ENCODE measurements at places on chromosomes 3 and 15. TPM values are rescaled to one million over a fixed set of nuclear protein-coding genes. Genes with fewer than 3 reads are reported as not detected.

- peaks cover 8% of the 10 kb centered on the region for H3K4me1 ChIP-seq
- H3K4me3 ChIP-seq = peak overlapping the region; percentile 59
- no peaks in the 10 kb centered on the region for H3K36me3 ChIP-seq
- peaks cover 2% of the 10 kb centered on the region for H3K27me3 ChIP-seq
These were observed 97.2 kb downstream of the CHST2 start for GRCh38 chr3:143216709-143217182.

Gene FSIP1
- total RNA-seq = 1.9 TPM

- DNase-seq = no peak
- no peak overlapping the region for H3K4me3 ChIP-seq
- no peaks in the 10 kb centered on the region for H3K4me1 ChIP-seq
- H3K27me3 ChIP-seq = peaks cover 17% of the 10 kb centered on the region
These were observed 5.9 kb downstream of the CPEB1 start for GRCh38 chr15:82641129-82641798.

Gene FANCI
- 21.3 TPM for total RNA-seq

DNA sequence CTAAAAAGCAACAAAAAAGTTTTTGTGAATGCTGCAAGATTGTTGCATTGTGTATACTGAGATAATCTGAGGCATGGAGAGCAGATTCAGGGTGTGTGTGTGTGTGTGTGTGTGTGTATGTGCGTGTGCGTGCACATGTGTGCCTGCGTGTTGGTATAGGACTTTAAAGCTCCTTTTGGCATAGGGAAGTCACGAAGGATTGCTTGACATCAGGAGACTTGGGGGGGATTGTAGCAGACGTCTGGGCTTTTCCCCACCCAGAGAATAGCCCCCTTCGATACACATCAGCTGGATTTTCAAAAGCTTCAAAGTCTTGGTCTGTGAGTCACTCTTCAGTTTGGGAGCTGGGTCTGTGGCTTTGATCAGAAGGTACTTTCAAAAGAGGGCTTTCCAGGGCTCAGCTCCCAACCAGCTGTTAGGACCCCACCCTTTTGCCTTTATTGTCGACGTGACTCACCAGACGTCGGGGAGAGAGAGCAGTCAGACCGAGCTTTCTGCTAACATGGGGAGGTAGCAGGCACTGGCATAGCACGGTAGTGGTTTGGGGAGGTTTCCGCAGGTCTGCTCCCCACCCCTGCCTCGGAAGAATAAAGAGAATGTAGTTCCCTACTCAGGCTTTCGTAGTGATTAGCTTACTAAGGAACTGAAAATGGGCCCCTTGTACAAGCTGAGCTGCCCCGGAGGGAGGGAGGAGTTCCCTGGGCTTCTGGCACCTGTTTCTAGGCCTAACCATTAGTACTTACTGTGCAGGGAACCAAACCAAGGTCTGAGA, 4.7 kb downstream of the BHLHE40 start:
- H3K27me3 ChIP-seq = no peaks in the 10 kb centered on the region
- DNase-seq = no peak
- H3K4me1 ChIP-seq = peaks cover 72% of the 10 kb centered on the region
- H3K4me3 ChIP-seq = peak overlapping the region; percentile 75
- peaks cover 21% of the 10 kb centered on the region for H3K36me3 ChIP-seq

DNA sequence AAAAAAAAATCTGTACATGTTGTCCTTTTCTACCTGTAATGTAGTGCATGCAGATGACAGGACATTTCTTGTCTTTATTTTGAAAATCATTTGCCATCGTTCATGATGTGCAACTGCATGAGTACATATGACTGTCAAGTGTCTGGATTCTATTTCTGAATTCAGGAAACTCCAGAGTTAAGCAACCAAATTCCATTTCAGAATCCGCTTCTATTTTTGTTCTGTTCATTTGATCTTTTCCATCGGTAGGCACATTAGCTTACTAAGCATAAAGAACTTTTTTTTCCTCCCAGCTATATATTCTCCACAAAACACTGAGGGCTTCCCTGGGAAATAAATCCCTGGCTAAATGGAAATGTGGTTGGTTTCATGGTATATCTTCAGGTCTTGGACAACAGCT, 365.6 kb downstream of the PTPRG start:
- H3K27ac ChIP-seq = peak overlapping the region; percentile 83
- H3K4me1 ChIP-seq = peaks cover 39% of the 10 kb centered on the region
- no peaks in the 10 kb centered on the region for H3K27me3 ChIP-seq
- peak; percentile 6 for DNase-seq

- peak; percentile 89 for DNase-seq
- no peak overlapping the region for H3K27ac ChIP-seq
- no peak overlapping the region for H3K4me3 ChIP-seq
- no peaks in the 10 kb centered on the region for H3K27me3 ChIP-seq
- no peaks in the 10 kb centered on the region for H3K36me3 ChIP-seq
- H3K4me1 ChIP-seq = peaks cover 70% of the 10 kb centered on the region
These were observed 83.6 kb upstream of the XCR1 start for GRCh38 chr3:46110701-46111493.

GRCh38 chr15:70474471-70475406, 288.6 kb downstream of the UACA start:
- H3K4me1 ChIP-seq = peaks cover 21% of the 10 kb centered on the region
- peak; percentile 66 for DNase-seq
- no peaks in the 10 kb centered on the region for H3K36me3 ChIP-seq
- peak overlapping the region; percentile 74 for H3K4me3 ChIP-seq
- peaks cover 50% of the 10 kb centered on the region for H3K27me3 ChIP-seq

Gene KIF15
- 5.3 TPM for total RNA-seq

DNA sequence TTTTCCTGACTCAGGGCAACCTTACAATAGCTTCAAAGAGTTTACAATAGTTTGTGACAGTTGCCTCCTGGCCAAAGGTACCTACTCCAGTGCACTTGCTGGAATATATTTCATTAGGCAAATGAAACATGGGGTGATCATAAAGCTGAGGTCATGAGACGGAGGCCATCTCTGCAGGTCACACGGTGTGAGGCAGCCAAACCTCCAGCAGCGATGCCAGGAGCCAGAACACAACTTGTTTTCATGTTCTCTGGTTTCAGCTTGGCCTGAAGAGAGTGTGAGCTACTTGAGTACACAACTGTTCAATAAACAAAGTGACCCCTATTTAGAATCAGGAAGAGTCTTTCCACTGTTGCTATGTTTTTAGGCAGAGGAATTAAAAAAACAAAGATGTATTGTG, 42.7 kb upstream of the PYGO1 start:
- H3K4me1 ChIP-seq = peaks cover 11% of the 10 kb centered on the region
- no peak overlapping the region for H3K27ac ChIP-seq
- H3K4me3 ChIP-seq = no peak overlapping the region
- peaks cover 2% of the 10 kb centered on the region for H3K27me3 ChIP-seq

- H3K4me1 ChIP-seq = peaks cover 9% of the 10 kb centered on the region
- no peak overlapping the region for H3K4me3 ChIP-seq
- no peaks in the 10 kb centered on the region for H3K27me3 ChIP-seq
- DNase-seq = no peak
These were observed 92.7 kb downstream of the BOC start for GRCh38 chr3:113304102-113304501.

Gene NANOGP8
- total RNA-seq = not detected

DNA sequence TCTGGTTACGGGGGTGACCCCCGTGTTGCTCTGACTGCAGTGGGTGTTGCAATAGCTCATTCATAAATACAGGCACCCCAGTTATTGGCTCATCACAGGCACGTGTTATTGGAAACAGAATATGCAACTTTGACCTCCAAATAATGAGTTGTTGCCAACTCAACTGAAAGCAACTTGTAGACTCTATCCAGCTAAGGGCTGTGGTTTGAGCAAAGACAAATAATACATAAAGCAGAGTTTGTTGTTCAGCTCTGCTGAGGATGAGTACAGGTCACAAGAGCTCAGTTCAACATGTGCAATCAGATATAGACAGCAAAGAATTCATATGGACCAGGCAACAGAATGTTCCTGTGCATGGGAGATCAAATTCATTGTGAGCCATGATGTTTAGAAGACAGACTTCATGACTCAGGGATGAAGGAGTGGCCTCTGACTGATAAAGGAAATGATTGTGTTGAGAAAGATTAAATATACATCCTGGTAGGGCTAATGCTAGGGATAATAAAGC, 87.6 kb upstream of the LRIG1 start:
- peaks cover 7% of the 10 kb centered on the region for H3K27me3 ChIP-seq
- H3K36me3 ChIP-seq = no peaks in the 10 kb centered on the region
- H3K4me1 ChIP-seq = peaks cover 7% of the 10 kb centered on the region
- no peak overlapping the region for H3K27ac ChIP-seq
- H3K4me3 ChIP-seq = no peak overlapping the region
- DNase-seq = no peak

Gene PCOLCE2
- total RNA-seq = 0.92 TPM

Gene LPP
- total RNA-seq = 78.8 TPM

DNA sequence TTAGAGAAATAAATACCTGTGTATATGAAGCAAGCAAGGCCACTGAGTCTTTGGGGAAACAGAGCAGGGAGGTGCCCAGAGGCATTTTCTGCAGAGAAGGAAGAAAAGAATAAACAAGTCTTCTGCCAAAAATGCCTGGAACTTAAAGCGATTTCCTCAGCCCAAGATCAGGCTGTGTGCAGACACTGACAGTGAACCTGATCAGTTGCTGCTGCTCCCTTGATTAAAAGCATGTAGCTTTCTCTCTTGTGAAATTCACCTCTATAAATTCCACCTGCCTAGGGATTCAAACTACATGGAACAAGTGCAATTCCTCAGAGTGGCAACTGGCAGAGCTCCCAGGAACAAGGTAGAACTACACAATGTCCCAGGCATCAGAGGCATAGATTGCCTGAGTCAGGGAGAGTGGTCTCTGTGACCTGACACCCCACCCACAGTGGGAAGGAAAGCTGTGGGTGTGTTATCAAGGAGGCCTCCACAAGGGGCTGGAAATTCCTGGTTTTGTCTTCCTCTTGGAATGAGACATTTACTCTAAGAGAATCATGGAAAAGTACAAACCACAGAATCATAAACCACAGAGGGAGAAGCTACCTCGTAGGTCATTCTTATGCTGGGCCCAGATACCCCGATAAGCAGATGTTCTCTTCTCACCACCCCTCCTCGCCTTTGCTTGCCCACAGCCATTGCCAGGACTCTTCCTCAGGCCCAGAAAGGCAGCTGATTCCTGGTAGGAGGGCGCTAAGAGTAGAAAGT, 1.8 kb upstream of the ZBTB38 start:
- H3K27me3 ChIP-seq = peaks cover 3% of the 10 kb centered on the region
- H3K27ac ChIP-seq = peak overlapping the region; percentile 100

DNA sequence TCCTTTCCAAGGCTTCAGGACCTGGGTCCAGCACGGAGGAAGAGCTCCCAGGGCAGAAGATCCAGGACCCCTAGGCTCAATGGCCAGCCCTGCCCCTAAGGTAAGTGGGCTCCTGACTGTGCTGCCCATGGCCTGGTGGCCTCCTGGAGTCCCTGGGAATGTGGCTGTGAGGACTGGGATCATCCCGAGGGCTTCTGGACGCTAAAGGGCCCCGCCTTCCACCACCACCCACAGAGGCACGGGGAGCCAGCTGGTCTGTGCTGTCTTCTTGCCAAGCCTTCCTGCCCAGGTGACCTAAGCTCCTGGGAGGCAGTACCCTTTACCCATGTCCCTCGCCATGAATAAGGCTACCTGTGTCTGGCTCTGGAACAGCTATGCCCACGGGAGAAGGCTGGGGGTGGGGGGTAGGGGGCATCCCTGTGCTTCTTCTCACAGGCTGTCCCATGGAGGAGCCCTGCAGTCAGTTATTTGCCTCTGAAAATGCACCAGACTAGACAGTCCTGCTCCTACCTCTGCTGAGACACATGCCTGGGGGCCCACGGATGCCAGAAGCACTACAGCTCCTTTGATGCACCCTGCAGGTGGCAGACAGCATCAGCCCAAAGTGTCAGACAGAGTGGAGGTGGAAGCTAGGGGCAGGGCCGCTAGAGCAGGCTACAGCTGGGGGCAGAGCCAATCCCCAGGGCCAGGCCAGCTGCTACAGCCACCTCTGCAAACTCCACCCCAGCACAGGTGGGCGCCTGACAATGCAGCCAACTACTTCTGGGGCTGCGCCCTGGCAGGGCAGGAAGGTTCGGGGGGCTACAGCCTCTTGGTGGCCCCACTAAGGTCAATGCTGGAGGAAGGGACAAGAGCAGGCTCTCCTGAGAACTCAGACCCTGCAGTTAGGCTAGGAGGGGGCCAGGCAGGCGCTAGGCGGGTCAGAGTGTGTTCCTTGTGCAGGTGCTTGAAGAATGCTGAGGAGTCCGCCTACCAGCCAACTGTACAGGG, 90.9 kb downstream of the SEC22A start:
- no peaks in the 10 kb centered on the region for H3K4me1 ChIP-seq
- DNase-seq = no peak
- H3K4me3 ChIP-seq = no peak overlapping the region
- no peaks in the 10 kb centered on the region for H3K36me3 ChIP-seq
- H3K27ac ChIP-seq = no peak overlapping the region
- peaks cover 59% of the 10 kb centered on the region for H3K27me3 ChIP-seq

Gene AHSG
- total RNA-seq = not detected

GRCh38 chr3:2098398-2099027, at the start of gene CNTN4:
Gene CNTN4 (plus strand): TSS chr3:2098866.
- no peaks in the 10 kb centered on the region for H3K4me1 ChIP-seq
- H3K4me3 ChIP-seq = no peak within 1 kb of the TSS
- H3K36me3 ChIP-seq = peaks cover 10% of the 10 kb centered on the region
- peaks cover 3% of the 10 kb centered on the region for H3K27me3 ChIP-seq
- DNase-seq = no peak

Gene MIX23
- 41.3 TPM for total RNA-seq

Gene CAMK1
- 19.6 TPM for total RNA-seq

GRCh38 chr3:113174801-113175485, 36.4 kb upstream of the BOC start:
- H3K4me3 ChIP-seq = no peak overlapping the region
- H3K36me3 ChIP-seq = no peaks in the 10 kb centered on the region
- no peaks in the 10 kb centered on the region for H3K4me1 ChIP-seq

GRCh38 chr15:93372208-93372864, 283.3 kb upstream of the RGMA start:
- no peak for DNase-seq
- no peak overlapping the region for H3K27ac ChIP-seq
- no peaks in the 10 kb centered on the region for H3K4me1 ChIP-seq
- H3K36me3 ChIP-seq = peaks cover 5% of the 10 kb centered on the region
- no peaks in the 10 kb centered on the region for H3K27me3 ChIP-seq

Gene TP63
- total RNA-seq = not detected

DNA sequence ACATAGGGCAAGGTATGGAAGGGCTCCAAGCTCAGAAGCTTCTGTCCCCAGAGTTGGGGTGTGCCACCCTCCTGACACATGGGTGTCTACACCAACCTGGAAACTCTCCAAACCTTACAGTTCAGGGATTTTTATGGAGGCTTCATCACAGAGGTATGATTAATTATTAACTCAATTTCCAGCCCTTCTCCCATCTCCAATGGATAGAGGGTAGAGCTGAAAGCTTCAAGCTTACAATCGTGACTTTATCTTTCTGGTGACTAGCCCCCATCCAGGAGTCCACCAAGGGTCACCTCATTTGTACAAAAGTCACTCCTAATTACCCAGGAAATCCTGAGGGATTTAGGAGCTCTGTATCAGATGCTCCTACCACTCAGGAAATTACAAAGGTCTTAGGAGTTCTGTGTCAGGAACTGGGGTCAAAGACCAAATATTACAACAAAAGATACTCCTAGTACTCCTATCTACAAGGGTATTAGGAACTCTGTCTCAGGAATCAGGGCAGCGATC, 62.7 kb downstream of the TFDP2 start:
- H3K27me3 ChIP-seq = no peaks in the 10 kb centered on the region
- no peak for DNase-seq
- H3K27ac ChIP-seq = peak overlapping the region; percentile 86
- peaks cover 36% of the 10 kb centered on the region for H3K4me1 ChIP-seq
- H3K36me3 ChIP-seq = 0 out of 2 replicates have a peak, but pooled peaks cover 4% of the 10 kb centered on the region

Measured in HFFc6 (cell line).